Forelimb muscle (tissue), 1 donor: ENCODE measurements at places on chromosomes 1 and 21.

- DNase-seq, result no peak
Measured at GRCh38 chr21:44530221-44530902, 9.6 kb downstream of the KRTAP10-1 start.

- DNase-seq, result no peak
Measured at GRCh38 chr1:25039229-25039628, 109.2 kb upstream of the RUNX3 start.

GRCh38 chr1:176517484-176517883 lies 54.5 kb downstream of the PAPPA2 start:
- no peak for DNase-seq

- DNase-seq, result no peak
Measured at GRCh38 chr1:51600965-51601364, 15.9 kb upstream of the OSBPL9 start.

- DNase-seq, result no peak
Measured at GRCh38 chr1:66981679-66982078, 56.9 kb downstream of the MIER1 start.

- no peak for DNase-seq
Measured at GRCh38 chr1:164473544-164473943, 85.4 kb upstream of the PBX1 start.

DNA sequence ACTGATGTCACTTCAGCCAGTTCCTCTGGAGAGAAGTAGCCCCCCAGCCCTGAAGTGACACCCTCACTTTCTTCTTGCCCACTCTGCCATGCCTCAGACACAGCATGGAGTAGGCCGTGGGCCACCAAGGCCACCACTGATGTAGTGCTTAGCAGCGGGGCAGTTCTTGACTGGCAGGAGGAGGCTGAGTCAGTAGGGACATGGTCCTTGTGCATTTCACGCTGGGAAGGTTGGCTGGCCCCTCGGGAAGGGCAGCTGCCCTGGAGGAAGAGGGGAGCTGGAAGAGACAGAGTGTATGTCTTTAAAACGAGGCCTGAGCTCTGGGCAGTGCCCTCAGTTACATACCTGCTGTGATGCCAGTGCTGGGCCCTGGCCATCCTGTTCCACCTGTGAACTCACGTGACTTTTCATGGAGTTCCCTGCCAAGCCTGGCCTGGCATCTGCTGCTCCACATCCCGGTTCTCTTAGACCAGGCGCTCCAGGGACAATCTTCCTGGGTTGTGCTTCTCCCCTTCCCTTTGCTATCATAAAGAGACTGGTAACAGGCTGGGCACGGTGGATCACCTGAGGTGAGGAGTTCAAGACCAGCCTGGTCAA lies 158.6 kb upstream of the TMEM51 start:
- DNase-seq, result no peak

DNA sequence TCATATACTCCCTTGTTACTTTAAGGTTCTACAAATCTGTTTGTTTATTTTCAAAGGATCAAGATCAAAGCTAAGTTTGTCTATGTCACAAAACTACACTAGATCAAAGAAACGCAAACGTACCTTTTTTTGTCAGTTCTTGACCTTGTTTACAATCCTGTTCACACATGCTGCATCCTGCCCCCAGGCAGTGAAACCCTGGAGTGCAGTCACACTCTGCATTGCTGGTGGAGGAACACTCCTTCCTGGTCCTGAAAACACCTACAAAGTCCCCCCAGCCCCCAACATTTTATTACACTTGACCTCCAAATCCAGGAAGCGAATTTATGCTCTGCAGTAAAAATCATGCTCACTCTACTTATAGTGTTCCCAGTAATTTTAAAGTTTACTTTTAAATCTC lies 2.6 kb downstream of the TNFRSF9 start:
- DNase-seq, result no peak

DNA sequence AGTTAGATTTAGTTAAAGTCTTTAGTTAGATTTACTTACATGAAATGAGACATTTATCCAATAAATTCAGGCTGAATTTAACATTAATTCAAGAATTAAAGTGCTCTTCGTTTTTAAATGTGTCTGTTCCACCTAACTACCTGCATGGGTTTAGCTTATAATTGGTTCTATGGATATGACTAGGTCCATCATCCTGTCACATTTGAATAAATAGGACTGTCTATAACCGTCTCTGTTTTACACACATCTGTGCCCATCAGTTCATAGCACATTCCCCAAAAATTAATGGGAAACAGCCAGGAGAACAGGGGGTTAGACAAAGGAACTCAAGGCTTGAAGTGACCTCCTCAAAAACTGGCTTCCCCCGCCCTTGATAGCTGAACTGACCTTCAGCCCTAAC lies 219.6 kb downstream of the MRPL39 start:
- no peak for DNase-seq

DNA sequence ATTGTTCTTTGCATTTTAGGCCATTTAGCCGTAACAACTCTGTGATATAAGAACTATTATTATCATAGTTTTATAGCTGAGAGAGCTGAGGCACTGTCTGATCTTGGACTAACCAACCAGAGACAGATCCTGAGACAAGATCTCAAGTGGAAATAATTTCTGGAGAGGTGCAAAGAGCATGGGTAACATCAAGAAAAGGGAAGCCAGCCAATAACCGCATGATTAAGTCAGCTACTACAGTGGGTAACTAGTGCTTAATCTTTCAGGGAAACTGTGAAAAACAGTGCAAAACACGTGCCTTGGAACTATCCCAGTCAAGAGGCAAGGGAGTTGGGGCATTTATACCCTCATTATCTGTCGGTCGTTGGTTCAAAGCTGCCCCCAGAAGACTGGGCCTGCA lies 105.8 kb downstream of the OMA1 start:
- no peak for DNase-seq

- no peak for DNase-seq
Measured at GRCh38 chr1:67815303-67816094, 17.8 kb downstream of the GNG12 start.

DNA sequence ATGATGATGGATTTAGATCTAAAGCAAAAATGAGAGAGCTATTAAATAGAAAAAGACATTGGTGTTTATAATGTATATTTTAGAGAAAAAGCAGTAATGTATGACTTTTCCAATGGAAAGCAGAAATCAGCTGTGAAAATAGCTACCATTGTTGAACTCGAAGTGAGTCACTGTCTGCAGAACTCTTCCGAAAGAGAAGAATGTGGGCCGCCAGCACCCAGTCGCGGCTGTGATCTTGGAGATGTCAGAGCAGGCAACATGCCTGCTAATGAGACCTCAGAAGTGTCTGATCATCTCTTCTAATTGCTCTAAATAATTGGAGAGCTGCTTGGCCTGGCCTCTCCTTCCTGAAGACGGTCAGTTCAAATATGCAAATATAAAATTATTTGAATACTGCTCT lies 333.6 kb upstream of the RUNX1 start:
- no peak for DNase-seq
